MCF 10A (cell line): ENCODE measurements at places on chromosomes 2 and 18. TPM values are rescaled to one million over a fixed set of nuclear protein-coding genes. Genes with fewer than 3 reads are reported as not detected.

DNA sequence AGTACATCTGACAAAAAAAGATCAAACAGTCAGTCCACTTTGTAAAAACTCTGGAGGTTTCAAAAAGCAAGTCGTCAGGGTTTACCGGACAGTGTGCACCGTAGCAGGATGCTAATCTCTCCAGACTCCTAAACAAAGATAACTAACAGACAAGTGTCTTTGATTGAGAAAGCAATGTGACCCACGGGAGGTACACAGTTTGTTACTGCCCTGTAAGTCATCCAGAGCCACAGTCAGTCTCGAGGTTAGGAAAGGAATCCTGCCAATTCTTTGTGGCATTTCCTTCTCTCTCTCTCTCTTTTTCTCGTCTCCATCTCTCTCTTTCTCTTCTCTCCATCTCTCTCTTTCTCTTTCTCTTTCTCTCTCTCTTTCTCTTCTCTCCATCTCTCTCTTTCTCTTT lies 42.8 kb downstream of the LRRTM4 start:
- DNase-seq: no peak

GRCh38 chr2:186755066-186755465 lies 61.2 kb downstream of the FAM171B start:
- DNase-seq: no peak

DNA sequence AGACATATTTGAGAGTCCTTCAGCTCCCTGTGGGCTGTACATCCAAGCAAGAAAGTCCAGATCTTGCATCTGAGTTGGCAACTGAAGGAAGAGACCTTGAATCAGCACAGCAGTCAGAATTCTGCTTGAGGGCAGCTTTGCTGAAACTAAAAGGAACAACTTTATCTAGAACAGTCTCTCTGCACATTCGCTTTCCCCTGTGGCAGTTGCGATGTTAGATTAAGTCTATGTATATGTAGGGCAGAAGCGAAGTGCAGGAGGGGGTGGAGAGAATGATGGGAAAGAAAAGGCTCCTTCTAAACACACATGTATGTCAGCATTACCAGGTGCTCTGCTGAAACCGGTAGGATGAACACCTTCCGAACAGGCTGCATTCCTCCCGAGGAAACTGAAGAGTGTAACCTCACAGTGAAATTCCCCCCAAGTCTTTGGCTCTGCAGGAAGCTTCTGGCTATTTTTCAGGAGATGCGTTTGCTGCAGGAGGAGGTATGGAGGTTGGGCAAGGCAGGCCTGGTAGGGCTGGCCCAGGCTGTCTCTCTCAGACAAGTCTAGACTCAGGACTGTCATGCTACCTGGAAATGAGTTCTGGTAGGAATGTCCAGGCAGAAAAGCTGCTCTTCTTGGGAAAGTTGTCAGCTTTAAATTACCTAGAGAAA lies 70.0 kb upstream of the ATL2 start:
- peak; percentile 49 for DNase-seq

LHCGR gene
- not detected in 2 replicates for total RNA-seq
